H7 (cell line): ENCODE measurements at places on chromosomes 1 and 21.

DNA sequence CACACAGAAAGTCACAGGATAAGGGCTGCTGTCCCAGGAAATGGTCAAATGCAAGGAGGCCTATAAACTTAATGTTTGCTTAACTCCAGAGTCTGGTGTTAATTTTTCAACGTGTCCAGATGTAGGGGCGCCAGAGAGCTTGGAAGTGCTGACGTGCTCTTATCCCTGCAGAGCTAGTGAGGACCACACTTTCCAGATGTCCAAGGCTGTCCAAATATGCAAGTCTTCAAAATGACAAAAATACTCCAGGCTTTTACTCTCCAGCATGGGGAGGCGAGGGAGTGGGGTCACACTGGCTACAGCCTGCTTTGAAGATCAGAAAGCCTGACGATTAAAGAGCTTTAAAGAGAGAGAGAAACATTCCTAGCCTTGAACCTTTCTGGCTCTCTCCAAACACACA lies 57.6 kb downstream of the ABCA4 start:
- DNase-seq = no peak

GRCh38 chr1:3292051-3292722 lies 162.3 kb upstream of the ARHGEF16 start:
- DNase-seq = no peak

- DNase-seq = no peak
These were observed 304.3 kb downstream of the MATN1 start for GRCh38 chr1:30418939-30419720.

GRCh38 chr1:176102768-176103350 lies 104.2 kb downstream of the COP1 start:
- DNase-seq = no peak

DNA sequence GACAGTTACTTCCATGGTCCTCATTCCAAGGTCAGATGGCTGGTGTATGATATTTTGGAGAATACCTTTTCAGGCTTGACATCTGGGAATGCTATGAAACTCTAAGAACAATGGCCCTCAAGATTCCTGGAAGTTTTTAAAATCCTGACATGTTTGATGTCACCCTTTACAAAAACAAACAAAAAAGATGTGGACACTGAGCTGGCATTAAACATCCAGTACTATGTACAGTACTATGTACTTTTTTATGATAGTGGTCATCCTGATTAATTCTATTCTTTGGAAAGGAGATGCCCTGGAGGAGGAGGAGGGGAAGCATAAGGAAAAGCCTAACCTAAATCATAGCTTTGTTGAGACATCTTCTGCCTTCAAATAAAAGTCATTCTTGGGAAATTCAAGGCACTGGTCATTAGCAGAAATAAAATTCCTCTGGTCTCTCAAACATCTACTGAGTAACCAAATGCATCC lies 235.4 kb downstream of the HMCN1 start:
- DNase-seq = no peak

DNA sequence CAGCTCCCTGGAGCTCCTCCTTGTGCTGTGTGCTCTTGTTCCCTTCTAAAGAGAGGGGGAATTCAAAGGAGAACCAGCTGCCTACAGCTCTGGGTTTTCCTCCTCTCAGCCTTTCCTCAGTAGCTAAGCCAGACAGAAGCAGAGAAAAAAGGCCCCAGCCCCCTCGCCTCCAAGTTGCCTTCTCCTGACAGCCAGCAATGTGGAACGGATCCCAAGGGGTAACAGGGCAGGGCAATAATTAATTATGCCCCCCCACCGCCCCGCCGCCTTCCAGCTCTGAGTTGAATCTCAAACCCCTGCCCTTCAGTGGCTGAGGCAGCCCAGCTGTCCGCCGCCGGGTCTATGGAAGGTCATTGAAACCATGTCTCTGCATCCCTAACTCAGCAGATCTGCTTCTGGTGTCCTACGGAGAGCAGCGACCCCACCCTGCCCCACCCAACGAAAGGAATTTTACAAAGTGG lies 69.0 kb upstream of the GOLT1A start:
- DNase-seq = no peak

GRCh38 chr21:45049714-45050344 lies 24.6 kb upstream of the ADARB1 start:
- DNase-seq = peak; percentile 61

DNA sequence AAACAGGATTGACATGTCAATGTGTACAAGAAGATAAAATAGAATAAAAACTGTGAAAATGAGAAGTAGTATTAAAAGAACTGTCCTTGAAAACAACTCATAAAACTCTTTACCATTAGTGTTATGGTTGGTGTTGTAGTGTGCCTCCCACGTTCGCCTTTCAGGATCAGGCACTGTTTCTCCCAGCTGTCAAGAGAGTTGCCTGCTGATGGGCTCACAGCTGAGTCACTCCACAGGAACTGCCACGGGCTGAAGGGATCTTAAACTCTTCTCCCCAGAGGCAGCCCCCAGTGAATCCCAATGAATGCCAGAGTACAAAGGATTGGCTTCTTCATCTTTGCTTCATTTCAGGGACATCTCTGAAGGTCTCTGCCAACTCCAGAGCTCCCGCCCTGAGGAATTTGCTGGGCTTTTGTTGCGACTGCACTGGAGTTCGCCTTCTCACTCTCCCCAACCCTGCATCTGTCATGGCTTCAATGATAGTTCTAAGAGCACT lies 119.6 kb downstream of the ADGRL2 start:
- DNase-seq = peak; percentile 30

GRCh38 chr1:86596224-86596623 lies 49.3 kb downstream of the CLCA4 start:
- DNase-seq = no peak

GRCh38 chr1:56135864-56136147 lies 443.6 kb downstream of the PLPP3 start:
- DNase-seq = no peak

GRCh38 chr21:14541841-14542490 lies 4.1 kb downstream of the SAMSN1 start:
- no peak for DNase-seq

DNA sequence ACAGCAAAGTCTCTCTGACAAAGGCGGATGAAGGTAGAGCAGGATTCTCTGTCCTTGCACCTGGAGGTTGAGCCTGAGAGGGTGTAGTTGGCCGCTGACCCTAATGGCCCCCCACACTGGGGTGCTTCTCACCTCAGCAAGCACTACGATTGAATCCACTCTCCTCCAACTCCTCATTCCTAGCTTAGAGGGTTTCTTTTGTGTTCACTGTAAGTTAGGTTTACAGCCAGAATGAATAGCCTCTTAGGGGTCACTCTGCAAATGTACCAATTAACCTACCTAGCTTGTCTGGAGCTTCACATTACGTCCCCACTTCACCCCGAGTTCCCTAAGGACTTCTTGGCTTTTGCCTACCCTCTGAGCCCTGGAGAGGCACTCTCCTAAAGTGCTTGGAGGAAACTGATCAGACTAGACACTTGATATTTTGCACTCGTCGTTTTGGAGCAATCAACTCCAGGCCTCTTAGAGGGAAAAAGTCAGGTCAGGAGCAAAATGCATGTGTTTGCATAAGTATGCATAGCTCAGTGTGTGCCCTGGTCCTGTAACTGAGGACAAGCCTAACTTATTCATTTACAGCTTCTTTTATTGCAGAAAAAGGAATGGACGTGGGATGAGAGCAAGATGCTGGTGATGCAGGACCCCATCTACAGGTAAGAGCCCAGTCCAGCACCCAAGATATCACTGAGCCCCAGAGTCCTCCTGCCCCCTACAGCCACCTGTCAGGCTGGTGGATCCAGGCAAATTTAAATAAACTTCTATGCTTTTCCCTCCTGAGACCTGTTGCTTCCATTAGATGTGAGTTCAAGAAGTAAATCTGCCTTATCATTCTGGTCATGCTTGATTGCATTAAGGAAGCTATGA lies 76.4 kb downstream of the SPATA46 start:
- peak; percentile 68 for DNase-seq
